ENCODE measurements at places on chromosomes 5 and 9.

DNA sequence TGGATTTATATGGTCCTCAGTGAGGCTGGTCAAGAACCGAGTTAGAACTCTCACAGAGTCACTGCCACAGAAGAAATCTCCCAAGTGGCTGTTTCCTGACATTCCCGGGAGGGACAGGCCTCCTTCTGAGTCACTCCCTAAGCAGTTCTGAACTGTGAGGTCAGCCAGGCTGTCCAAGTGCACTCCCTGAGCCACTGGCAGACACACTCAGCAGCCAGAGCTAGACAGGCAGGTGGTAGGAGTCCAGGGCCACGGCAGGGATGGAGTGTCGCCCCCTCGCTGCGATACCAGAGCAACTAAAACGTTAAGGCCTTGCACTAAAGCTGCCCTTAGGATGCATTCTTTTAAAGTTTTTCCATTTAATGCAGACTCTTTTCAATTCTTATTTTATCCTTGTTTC is 3.4 kb downstream of the IL4 start:
- DNase-seq, result no peak

GRCh38 chr9:19020886-19021455 is 12.0 kb downstream of the SAXO1 start:
- DNase-seq, result no peak

DNA sequence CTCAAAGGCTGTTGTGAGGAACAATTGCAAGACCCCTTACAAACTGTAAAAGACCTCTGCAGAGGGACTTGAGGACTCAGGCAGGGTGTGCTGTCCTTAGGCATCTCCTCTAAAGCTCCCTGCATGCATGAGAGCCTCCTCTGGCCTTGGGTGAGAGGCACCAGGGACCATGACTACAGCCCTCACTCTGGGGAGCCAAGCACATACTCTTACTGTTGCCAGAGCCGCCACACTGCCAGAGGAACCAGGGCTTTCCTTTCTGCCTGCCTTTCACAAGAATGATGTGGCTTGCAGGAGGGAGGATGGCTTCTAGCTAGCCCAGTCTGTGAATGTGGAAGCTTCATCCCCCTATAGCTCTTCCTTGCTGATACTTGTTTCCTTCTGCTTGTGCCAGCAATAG is 5.9 kb downstream of the IGFBPL1 start:
- DNase-seq, result no peak

GRCh38 chr5:133081703-133082102 is 29.9 kb downstream of the HSPA4 start:
- DNase-seq, result no peak

- DNase-seq, result no peak
These were observed 496 bp downstream of the CXCL14 start for GRCh38 chr5:135578305-135578684.

- peak; percentile 61 for DNase-seq
These were observed 2.4 kb upstream of the TRIM7 start for GRCh38 chr5:181207214-181207959.

GRCh38 chr5:76954383-76954763 is 1.5 kb downstream of the CRHBP start:
- no peak for DNase-seq

DNA sequence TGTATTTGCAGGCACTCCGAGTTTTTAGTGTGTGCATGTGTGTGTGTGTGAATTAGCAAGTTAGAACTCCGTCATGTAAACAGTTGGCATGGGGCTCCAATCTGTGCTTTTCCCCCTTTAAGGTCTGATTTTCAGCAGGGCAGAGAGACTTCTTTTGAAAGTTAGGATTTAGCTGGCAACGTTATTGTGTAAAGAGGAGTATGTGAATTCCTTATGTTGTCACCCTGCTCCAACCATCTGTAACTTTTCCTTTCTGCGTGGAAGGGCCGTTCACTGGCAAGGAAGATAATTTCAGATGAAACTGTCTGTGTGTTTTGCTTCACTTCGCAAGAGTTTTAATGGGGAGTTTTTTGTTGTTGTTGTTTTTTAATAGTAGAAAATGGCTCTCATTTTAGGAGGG is 332 bp downstream of the SGCD start:
- no peak for DNase-seq

DNA sequence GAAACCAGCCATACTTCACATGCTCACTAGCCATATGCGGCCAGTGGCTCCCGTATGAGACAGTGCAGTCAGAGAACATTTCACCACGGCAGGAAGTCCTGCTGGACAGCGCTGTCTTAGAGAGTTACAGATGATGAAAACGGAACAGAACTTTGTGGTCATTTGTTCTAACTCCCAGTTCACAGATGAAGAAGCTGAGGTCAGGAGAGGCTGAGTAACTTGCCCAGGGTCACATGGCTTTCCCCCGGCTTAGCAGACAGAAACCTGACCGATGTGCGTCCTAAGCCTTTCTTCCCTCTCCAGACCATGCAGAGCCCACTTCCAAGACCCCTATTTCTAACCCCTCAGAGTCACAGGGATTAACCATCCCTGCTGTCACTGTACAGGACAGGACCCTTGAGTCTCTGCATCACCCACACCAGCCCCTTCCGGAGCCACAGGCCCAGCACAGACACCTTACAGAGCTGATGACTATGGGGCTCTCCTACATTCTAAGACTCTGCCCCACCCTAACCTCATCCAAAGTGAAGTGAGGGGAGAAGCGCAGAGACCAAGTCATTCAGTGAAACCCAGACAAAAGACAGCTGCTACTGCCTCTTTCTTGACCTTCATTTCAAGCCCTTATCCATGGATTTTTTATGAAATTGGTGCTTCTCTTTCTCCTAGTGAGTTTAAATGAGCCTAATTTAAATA is 86.9 kb downstream of the PTPN3 start:
- DNase-seq, result no peak

- DNase-seq, result no peak
These were observed 92.6 kb downstream of the DPYSL3 start for GRCh38 chr5:147417135-147417813.

DNA sequence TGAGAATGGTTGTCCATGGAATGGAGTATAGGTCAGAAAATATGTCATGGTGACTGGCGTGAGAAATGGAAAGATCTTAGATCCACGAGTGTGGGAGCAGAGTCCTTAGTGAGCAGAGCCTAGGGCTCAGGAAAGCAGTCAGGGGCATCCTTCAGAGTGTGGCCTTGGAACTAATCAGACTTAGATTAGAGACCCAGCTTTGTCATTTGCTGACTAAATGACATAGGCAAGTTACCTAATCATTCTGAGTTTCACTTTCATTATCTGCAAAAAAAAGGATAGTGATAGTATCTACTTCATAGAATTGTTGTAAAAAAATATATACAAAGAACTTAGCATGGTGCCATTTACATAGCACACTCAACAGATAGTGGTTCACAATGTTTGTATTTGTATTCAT is 24.3 kb upstream of the SLIT3 start:
- no peak for DNase-seq

- DNase-seq, result no peak
These were observed 12.9 kb upstream of the FRRS1L start for GRCh38 chr9:109179801-109180523.

Measured in activated T-helper 1 cell treated with anti-CD3 and anti-CD28 coated beads, Interleukin-2, amount 50 U/mL, for 16 hours (primary cell).